ENCODE measurements at places on chromosomes 6 and 20.
A peak's percentile ranks its signal among the peaks of the same experiment; 100 is the strongest.

GRCh38 chr20:35947489-35947888 lies 6.8 kb downstream of the SCAND1 start:
- no peak for DNase-seq

DNA sequence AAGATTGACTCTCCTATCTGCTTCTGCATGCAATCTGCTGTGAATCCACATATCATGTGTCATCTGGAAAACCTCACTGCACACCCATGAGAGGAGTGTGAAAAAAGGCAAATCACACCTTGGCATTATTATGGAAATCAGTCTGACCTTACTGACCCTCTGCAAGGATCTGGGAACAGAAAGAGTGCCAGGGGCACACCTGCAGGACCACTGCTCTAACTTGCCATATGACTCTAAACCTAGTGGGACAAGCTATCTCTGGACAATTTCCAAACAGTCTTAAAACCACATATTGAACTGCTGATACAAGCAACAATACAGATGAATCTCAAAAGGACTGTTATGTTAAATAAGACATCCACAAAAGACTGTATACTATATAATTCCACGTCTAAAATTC lies 50.3 kb downstream of the ABHD12 start:
- DNase-seq = no peak

- DNase-seq = no peak
These were observed 274.1 kb downstream of the TFAP2A start for GRCh38 chr6:10140824-10141223.

- no peak for DNase-seq
These were observed 119.0 kb upstream of the RPS6KA2 start for GRCh38 chr6:166745801-166746668.

DNA sequence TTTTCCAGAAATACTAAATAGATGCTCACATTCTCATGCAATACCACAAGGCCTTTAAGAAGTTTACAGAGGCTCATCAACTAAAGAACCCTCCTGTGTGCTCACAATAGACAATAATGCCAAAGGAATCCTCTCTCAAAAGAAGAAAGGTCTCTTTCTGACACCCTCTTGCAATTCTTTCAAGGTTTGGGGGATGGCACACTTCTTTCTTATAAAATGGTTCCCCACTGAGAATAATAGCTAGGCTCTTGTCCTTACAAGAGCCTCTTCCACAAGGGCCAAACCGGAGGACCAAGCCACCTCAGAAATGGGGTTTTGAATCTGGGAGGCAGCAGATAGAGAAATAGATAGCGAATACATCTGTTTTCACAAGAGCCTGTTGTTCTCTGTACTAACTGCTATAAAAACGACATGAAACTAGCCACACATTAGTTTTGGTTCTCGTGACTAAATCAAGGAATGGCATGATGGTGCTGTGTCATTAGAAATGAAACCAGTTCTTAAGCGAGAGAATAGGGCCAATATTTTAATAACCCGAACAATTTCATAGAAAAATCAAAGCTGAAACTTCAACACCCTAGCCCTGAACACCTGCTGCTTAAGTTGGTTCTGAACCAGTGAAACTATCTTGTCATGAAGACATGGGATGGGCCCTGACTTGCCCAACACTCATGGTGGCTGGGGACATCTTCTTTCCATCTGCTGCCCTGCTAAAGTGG lies 81.1 kb downstream of the PRDM1 start:
- DNase-seq = no peak

- no peak for DNase-seq
These were observed 68.5 kb upstream of the SASH1 start for GRCh38 chr6:148273962-148274752.

DNA sequence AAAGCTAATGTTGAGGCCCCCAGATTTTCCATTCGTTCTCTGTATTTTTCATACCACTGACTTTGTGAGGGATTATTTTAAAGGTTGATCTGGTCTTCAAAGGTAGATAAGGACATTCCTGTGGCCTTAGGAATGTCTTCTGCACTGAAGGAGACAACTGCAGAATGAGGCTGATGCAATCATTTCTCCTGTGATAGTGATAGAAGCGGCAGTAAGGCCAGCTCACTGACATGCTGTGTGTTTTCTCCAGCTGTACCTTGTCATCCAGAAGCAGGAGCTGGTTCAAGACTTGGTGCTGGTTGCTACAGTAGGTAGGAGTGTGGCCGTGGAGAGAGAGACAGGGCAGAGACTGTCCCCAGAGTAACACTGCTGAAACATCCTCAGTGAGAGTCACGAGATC lies 53.8 kb downstream of the DCBLD1 start:
- no peak for DNase-seq

- DNase-seq = no peak
These were observed 6.0 kb downstream of the ZC3H12D start for GRCh38 chr6:149478631-149479314.

GRCh38 chr6:251920-252319 lies 40.4 kb upstream of the DUSP22 start:
- no peak for DNase-seq

- no peak for DNase-seq
These were observed 954.3 kb downstream of the KIF16B start for GRCh38 chr20:15618912-15619311.

DNA sequence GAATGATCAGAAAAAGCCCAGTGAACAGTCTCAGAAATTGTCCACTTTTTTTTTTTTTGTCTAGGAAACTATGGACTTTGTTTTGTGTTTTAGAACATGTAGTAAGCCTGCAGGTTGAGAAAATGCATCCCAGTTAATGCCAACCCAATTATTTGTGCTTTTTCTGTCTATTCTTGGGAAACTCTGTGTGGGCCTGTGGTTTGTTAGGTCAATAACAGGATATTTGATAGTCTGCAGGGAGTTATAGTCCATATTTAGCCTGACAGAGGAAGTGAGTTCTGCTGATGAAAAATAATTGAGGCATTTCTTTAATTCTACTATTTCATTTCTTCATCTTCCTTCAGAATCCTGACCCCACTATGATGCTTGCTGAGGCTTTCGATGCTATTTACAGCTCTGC lies 154.0 kb upstream of the LAMP5 start:
- no peak for DNase-seq

DNA sequence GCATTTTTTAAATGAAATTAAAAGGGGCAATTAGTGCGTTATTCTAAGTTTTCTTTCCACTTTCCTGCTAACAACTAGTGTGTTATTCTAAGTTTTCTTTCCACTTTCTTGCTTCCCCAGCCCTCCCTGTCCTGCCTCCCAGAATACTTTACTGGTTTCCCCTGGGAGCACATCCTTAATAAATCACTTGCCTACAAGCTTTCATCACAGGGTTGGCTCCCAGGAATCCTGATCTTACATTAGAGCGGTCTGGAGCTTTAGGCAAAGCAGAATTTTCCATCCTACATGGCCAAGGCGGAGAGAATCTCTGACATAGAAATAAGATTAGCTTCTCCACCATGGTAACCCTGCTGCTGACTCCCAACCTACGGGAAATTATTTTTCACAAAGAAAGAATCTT lies 150.4 kb downstream of the BFSP1 start:
- DNase-seq = no peak

GRCh38 chr6:43819958-43820357 lies 49.9 kb downstream of the VEGFA start:
- no peak for DNase-seq

DNA sequence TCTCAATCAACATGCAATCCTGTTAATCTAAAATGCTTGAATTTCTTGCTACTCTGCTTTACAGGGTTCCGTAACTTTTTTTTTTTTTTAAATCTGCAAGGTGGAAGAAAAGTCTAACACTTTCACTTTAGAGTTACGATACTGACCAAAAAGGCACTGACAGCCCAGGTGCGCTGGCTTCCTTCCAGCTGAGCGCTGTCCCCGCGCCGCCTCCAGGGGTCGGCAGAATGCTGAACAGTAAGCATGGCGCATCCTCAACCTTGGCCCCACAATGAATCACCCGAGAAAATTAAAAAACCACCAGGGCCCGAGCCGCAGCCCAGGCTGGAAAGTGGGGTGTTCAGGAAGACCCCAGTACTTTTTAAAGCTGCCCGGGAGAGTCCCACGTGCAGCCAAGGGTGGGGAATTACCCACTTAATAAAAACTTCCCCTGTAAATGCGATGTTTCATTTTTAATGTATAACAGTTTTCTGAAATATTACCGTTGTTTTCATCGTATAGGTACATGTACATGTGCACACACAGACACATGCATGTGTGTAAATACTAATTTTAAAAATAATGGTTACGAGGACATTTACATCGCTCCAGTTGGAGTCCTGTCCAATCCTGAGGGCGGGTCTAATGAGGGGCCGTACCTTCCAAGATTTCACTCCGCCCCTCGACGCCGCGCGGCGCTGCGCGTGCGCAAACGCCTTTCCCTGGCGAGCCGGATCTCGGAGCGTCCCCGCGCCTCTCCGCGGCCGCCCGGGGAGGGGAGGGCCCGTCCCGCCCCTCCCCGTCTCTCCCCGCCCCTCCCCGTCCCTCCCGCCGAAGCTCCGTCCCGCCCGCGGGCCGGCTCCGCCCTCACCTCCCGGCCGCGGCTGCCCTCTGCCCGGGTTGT lies at the start of gene GINM1:
GINM1 (plus strand) TSS at position 849 of the 883 bp plus-strand sequence. CDS start 40 bp downstream, outside the sequence.
- DNase-seq = peak; percentile 89

- DNase-seq = no peak
These were observed 216.6 kb upstream of the HS3ST5 start for GRCh38 chr6:114559419-114559818.

DNA sequence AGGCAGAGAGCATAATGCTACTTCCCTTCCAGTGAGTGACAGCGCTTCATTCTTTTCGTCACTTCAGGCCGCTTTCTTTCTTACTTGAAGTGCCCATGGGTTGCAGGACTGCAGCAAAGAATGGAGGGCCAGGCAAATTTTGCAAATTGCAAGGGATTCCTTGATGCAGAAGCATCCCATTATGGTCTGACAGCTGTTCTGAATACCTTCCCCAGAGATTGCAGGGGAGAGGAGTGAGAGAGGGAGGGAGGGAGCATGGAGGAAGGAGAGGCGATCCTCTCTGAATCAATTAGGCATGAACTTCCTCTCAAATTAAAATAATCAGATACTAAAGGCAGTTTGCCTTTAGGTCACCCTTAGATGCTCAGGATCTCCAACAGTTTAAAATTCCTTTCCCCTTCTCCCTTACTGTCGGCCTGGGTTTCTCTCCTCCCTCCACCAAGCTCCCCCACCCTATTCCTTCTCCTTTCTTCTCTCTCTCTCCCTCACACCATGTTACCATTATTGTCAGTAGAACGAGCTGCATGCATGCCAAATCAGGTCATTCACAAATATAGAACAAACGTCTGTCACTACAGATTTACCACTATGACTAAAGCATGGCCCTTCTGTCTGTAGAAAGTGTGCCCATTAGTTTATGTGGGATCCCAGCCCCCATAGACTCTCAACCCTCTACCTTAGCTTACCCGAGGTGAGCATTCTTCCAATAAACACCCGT lies 289.2 kb downstream of the CD83 start:
- no peak for DNase-seq

DNA sequence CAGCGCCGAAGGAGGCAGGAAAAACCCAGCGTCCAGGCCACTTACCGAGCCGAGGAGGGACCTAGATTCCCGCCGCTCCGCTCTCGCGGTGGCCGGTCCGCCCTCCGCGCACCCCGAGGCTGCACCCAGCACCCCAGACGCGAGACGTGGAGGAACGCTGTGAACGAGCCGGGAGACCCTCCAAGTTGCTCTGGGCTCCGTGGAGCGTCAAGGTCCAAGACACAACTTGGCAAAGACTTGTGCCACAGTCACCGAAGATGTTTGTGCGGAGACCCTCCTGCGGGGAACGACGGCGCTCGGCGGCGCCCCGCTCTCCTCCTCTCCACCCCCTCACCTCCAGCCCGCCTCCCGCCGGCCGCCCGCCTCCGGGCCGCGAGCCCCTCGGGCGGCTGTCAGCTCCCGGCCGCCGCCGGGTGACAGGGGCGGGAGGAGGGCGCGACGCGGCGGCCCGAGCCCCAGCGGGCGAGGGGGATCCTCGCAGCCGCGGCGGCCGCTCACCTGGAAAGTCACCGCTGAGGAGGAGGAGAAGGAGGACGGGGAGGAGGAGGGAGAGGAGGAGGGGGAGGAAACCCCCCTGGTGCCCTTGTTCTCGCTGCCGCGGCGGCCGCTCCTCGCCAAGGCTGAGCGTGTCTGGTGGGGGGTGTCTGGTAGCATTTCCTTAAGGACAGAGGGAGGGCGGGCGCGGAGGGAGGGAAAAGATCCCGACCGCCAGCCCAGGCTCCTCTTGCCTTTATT lies 637 bp upstream of the HIVEP2 start:
- DNase-seq = peak; percentile 37

GRCh38 chr20:63442100-63442493 lies 30.4 kb downstream of the KCNQ2 start:
- peak; percentile 54 for DNase-seq

DNA sequence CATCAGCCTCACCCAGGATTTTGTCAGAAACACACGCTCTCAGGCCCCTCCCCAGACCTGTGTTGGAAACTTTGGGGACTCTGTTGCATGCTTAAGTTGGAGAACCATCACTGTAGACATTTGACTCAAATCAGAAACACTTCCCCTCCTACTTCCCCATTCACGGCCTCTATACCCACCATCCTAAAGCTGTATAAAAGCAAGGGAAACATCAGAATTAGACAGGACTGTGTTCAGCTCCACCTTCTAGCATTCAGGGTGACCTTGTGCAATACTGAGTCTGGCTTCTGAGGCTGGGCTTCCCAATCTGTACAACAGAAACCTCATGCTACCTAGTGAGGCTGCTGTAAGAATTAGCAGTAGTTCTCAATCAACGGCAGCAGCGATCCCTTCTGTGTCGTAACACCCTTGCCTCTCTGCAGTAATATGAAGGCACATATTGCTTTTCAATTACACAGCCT lies 252.3 kb downstream of the LY86 start:
- no peak for DNase-seq

DNA sequence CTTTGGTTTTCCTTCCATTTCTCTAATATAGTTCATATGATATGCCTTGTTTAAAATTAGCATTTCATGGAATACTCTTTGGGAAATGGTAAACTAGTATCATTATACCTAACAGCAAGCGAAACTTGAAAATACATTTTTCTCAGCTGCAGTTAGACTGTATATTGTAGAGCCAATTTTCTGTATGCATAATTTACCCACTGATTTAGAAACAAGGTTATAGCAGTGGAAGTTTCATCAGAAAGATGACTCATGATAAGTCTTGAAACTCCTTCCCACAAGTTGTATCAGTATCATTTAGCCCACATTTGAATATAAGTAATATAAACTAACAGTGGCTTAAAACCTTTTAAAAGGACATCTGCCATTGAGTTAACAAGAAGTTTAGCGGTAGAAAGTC lies 164.8 kb upstream of the BMP5 start:
- DNase-seq = no peak

DNA sequence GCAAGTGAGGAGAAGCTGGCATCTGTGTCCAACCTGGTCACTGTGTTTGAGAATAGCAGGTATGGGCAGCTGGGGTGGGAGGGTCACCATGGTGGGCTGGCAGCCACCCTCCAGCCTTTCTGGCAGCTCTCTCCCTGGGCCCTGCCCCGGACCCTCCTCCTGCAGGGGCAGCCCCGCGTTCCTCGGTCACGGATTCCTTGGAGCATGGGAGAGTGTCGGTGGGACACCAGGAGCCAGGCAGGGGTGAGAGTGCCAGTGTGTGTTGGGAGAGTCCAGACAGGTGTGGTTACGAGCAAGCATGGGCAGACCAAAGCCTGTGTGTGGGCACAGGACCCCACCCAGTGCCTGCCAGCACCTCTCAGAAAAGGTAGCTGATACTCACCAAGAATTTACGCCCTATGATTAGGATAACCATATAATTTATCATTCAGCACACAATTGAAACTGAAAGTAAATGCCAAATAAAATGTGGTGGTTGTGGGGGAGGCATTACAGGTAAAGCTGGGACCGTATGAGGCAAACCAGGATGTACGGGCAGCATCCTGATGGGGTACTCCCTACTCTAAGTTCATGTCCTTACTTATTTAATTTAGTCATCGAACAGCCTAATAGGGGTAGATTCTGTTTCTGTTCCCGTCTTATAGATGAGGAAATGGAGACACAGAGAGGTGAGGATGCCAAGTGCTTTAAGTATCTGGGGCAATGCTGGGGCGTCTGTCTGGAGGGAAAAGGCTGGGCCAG lies 542 bp downstream of the FGD2 start:
- DNase-seq = no peak
